ENCODE measurements at places on chromosomes 3 and 15. TPM values are rescaled to one million over a fixed set of nuclear protein-coding genes. Genes with fewer than 3 reads are reported as not detected.

DNA sequence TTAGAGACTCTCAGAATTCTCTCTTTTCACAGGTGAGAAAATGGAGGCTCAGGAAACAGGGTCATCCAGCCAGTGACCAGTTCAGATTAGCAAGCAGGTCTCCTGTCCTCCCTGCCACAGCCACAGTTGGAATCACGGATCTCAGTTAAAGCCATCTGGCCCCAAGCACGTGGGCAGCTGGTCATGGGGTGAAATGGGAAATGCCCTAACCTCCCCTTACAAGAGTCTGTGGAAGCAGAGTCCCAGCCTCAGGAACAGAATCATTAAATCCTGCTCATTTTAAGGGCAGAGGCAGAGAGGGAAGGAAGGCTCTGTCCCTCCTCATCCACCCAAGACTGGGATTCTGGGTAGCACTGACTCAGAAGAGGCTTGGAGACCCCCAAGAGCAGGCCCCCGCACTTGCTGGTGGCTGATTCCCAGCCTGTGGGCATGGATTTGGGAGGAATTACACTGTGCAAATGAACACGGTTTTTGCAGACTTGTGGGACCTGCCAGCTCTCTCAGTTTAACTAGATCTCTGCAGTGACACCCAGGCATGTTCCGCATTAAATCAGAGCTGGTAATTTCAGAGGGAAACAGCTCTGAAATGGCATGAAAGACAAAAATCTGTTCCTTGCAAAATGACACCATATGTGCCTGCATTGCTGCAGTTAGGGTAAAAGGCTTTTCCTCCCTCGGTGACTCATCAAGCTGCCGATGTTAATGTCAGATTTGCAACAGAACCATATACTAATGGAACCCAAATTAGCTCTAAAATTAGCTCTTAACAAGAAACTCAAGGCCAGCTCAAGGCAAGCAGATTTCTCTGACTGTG, 89.0 kb downstream of the BDH1 start:
- DNase-seq, result no peak

The TIMP4 gene
- total RNA-seq, result 72.8 TPM

The MAP4 gene
- total RNA-seq, result 374 TPM

The PLA2G4B gene
- total RNA-seq, result 7.2 TPM

DNA sequence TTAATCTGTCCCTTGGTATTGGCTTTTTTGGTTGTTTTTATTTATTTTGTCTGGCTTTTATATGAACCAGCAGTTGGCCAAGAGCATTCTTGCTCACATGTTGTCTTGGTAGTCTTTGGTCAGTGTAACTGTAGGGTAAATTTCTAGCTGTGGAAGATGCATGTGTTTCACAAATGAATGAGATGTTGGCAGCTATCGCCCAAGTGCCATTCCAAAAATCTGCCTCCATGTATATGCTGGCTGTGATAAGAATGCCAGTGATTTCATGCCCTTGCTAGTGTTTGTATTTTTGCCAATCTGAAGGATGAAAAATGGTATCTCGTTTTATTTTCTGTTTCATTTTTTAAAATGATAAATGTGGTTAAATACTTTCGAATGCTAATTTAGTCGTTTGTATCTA, 50.1 kb downstream of the TLNRD1 start:
- no peak for DNase-seq

- no peak for DNase-seq
Observed at GRCh38 chr3:134894533-134894932, 99.5 kb downstream of the EPHB1 start.

DNA sequence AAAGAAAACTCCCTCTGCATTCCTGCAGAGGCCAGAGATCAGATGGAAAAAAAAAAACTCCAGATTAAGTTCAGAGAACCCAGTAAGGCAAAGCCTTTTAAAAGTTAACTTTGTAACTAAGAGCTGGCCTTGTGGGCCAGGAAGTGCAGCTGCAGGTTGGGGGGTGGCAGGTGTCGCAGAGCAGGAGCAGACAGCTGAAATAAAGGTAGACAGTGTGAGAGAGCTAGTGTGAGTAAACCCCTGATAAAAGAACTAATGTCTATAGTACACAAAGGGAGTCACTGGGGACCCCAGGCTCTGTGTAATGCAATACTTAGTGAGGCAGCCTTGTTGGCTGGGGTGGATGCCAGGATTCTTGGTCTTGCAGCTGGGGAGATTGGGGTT, 42.1 kb downstream of the PPCDC start:
- DNase-seq, result no peak

The CP gene
- 13.9 TPM for total RNA-seq

- DNase-seq, result no peak
Observed at GRCh38 chr3:45895686-45896468, 9.5 kb downstream of the CCR9 start.

- DNase-seq, result peak; percentile 45
Observed at GRCh38 chr15:65916664-65917406, 47.5 kb downstream of the RAB11A start.

GRCh38 chr3:161336661-161337060, 34.7 kb downstream of the SPTSSB start:
- DNase-seq, result no peak

DNA sequence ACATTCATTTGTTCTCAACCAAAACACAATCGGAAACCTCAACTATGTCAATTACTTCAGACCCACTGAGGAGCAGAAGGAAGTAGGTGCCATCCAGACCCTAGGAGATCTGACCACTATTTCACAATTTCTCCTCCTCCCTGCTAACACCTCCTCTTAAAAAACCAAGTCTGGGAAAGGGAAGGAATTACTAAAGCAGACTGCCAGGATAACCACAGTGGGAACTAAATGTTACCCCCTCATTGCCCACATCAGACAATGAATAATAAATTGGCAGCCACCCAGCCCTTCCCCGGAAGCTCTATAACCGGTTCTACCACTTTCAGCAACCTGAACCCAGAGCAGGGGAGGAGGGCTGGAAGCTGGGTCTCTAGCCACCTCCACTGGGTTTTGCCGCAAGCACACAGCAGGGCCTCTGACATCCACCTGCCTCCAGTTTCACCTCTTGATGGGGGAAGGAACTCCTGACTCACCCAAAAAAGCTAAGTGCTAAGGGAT, 17.6 kb downstream of the C15orf62 start:
- DNase-seq, result no peak

DNA sequence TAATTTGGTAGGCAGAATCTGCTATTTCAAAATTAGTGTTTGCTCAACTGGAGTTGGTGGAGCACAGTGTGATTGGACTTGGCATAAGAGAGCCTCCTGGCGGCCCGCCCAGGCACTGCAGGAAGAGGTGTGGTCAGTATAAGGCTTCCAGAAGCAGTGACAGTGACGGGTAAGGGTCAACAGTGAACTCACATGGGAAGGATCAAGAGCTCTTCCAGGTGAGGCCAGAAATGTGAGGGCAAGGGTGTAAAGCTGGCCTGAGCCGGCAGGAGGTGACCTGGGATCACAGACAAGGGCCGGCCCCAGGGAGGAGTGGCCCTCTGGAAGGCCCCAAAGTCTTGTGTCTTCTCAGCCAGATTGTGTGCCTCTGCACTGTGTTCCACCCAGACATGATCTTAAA, 93.2 kb upstream of the RNF7 start:
- peak; percentile 85 for DNase-seq

- DNase-seq, result no peak
Observed at GRCh38 chr15:70253461-70254156, 155.9 kb upstream of the TLE3 start.

The HCN4 gene
- 5.9 TPM for total RNA-seq

- no peak for DNase-seq
Observed at GRCh38 chr15:65389226-65389625, 11.4 kb upstream of the IGDCC3 start.

DNA sequence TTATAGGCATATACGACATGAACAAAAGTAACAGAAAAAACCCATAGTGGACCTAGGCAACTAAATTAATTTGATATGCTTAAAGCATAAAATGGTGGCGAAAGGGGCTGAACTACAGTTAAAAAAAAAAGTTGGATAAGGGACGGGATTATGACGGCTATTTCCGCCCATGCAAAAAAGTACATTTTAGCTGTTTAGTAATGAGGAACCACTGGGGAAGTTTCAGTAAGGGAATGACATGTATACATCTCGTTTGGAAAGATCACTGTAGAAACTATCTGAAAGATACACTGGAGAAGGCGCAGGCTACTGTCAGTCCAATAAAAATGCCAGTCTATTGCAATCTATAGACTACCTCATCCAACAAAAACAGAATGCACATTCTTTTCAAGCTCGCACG, 65.6 kb downstream of the ZNF148 start:
- no peak for DNase-seq

DNA sequence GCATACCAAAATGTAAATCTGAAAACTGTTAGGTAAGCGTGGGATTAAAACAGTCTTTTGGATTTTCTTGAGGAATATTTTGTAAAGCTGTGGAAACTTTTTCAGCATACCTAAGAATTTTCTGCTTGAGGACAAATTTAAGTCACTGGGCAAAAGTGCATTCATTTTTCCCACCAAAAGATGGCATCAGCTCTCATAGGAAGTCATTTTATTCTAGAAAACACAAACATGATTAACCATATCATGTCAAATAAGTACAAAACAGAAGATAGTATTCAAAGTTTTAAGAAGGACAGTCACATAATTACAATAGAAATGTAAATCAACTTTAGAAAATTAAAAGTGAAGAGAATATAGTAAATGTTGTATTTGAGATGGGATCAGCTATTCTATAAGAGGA, 63.5 kb downstream of the SLC49A4 start:
- no peak for DNase-seq

The ZIC4 gene
- total RNA-seq, result not detected

The MORC1 gene
- total RNA-seq, result not detected

The CHDH gene
- total RNA-seq, result 6.6 TPM

The SLC24A5 gene
- not detected for total RNA-seq

- DNase-seq, result no peak
Observed at GRCh38 chr3:88712552-88712951, 394.9 kb upstream of the EPHA3 start.

The HTR3C gene
- not detected for total RNA-seq
